Stimulated activated CD4-positive, alpha-beta T cell treated with anti-CD3 and anti-CD28 coated beads, TNF-alpha, amount 100 ng/mL, for 1 hour (primary cell): ENCODE measurements at places on chromosomes 16 and 17.

GRCh38 chr17:4165301-4166010, 22.5 kb downstream of the CYB5D2 start:
- no peak for DNase-seq

GRCh38 chr16:89264800-89265550, 47.5 kb downstream of the ZNF778 start:
- no peak for DNase-seq

- no peak for DNase-seq
These were observed 656 bp downstream of the MRPL58 start for GRCh38 chr17:75013092-75013559.

GRCh38 chr16:55323637-55324271, at the start of gene IRX6:
TSS of gene IRX6 (plus strand) at chr16:55324203. CDS start at chr16:55325092, 889 bp downstream.
- DNase-seq = no peak

GRCh38 chr16:53753431-53753830, 49.5 kb downstream of the FTO start:
- DNase-seq = no peak

DNA sequence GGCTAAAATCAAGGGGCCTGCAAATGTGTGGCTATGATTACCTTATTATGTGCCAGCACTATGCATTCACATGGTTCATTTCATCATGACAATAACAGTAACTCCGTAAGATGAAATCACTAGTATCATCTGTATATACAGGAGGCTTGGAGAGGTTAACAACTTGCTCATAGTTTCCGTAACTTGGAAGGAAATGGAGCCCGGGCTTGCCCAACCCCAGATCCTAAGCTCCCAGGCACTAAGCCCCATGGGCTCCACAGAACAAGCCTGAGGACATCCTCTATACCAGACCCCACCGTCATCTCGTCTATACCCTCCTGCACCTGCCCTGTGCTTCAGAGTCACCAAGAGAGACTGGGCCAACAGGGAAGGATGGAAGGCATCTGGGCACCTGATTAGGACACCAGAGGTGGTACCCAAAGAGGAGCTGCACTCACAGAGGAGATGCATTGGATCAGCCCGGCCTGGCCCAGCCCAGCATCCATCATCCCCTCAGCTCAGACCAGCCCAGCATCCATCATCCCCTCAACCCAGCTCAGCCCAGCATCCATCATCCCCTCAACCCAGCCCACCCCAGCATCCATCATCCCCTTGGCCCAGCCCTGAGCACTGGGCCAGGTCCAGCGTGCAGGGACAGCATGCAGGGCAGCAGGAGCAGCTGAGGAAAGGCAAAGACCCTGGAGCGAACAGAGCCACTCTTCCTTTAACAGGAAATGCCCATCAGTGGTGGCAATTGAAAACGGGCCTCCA, 28.5 kb downstream of the NSMCE1 start:
- DNase-seq = no peak

- DNase-seq = no peak
These were observed 220.3 kb downstream of the CPPED1 start for GRCh38 chr16:12583237-12583897.

GRCh38 chr17:62780951-62781350, 27.2 kb downstream of the MARCHF10 start:
- DNase-seq = no peak

DNA sequence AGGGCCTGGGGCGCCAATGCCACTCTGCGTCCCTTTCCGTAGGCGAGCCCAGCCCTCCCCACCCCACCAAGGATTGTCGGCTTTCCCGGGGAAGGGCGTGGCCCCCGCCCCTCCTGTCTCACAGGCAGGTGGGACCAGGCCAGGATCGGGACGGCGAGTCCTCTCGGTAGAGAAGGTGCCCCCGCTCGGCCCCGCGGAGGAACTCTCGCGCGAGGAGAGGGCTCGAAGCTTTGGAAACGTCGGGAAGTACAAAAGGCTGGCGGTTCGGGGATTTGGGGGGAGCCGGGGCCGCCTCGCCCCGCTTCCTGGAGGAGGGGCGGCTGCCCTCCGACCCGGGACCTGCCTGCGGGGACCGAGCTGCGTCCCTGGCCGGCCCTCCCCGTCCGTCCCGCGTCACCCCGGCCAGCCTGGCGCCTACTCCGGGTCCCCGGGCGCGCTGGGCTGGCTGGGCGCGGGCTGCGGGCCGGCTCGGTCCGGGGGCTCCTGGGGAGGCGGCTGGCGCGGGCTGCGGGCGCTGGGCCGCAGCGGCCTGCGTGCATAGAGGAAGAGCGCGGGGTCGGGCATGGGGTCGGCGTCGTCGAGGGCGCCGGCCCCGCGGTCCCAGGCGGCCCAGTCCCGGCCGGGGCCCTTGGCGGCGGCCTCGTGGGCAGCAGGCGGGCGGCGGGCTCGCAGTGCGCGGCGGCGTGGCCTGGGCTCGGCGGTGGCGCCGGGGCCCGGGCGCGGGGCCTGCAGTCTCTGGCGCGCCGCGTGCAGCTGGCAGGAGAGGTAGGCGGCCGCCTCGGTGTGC, 12.6 kb upstream of the CLUH start:
- no peak for DNase-seq

DNA sequence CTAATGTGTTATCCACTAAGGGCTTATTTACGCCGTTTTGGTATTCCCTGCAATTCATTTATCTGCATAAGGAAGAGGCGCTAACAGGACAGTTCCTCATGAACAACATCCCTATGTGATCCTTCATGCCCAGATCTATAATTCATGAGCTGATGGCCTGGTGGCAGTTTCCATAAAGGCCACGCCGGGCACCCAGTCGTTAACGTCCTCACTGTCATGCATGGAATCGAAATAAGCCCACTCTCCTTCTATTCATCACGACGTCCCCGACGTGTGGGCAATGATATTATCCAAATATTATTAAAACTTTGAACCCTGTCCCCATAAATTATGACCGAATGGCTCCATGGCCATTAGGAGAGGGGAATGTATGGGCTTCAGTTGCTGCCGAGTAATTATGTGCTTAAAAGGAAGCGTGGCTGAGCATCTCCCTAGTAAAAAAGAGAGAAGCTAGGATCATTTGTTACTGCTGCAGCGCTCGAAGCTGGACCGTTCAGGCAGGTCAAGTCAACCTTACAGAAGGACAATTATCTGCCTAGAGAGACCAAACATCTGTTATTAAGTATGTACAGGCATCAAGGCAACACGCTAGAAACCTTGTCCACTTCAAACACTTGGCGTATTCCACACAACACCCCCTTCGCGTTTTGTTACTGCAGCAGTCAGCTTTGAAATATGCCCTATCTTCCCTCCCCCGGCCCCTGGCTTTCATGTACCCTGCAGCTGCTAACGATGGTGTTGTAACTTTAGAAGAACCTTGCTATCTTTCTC, 94.0 kb upstream of the SALL1 start:
- DNase-seq = no peak

- no peak for DNase-seq
These were observed 61.0 kb downstream of the MAP2K4 start for GRCh38 chr17:12081720-12082119.

- no peak for DNase-seq
These were observed 1.2 kb downstream of the G6PC3 start for GRCh38 chr17:44071772-44072171.

GRCh38 chr16:81796035-81796434, 16.9 kb downstream of the PLCG2 start:
- no peak for DNase-seq

DNA sequence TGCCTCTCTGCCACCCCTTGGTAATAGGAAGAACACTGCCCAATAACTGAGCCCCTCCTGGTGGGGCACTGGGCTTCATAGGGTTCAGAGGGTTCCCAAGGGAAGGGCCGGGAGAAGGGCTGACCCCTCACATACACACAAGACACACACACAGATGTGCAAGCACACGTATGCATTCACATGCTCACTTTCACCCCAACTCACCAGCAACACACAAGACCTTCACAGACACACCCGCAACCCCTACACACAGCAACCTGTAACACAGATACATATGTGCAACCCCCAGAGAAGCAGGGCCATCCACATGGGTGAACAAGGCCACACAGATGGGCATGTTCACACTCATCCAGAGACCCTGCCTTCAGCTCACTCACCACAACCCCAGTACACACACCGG, 225.1 kb downstream of the ZNF423 start:
- no peak for DNase-seq
